Tibial nerve (tissue), 4 donors: ENCODE measurements at places on chromosomes 1 and 21.

DNA sequence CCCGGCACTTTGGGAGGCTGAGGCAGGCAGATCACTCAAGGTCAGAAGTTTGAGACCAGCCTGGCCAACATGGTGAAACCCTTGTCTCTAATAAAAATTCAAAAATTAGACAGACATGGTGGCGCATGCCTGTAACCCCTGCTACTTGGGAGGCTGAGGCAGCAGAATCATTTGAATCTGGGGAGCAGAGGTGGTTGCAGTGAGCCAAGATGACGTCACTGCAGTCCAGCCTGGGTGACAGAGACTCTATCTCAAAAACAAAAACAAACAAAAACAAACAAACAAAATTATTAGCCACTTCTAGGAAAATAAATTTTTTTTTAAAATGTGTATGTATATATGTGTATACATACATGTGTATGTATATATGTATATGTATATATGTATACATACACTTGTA lies 320.3 kb upstream of the ADGRL4 start:
- no peaks in the 10 kb centered on the region for H3K27me3 ChIP-seq
- no peaks in the 10 kb centered on the region for H3K4me1 ChIP-seq
- DNase-seq, result no peak
- no peak overlapping the region for H3K4me3 ChIP-seq
- no peak overlapping the region for H3K27ac ChIP-seq
- no peaks in the 10 kb centered on the region for H3K36me3 ChIP-seq

- H3K27me3 ChIP-seq, result no peaks in the 10 kb centered on the region
- H3K4me1 ChIP-seq, result peaks cover 4% of the 10 kb centered on the region
- no peak for DNase-seq
Observed at GRCh38 chr1:31978843-31979400, 34.7 kb upstream of the KHDRBS1 start.

GRCh38 chr1:203511930-203512329 lies 18.0 kb downstream of the OPTC start:
- DNase-seq, result no peak
- H3K27me3 ChIP-seq, result no peaks in the 10 kb centered on the region
- peaks cover 28% of the 10 kb centered on the region for H3K4me1 ChIP-seq
- H3K36me3 ChIP-seq, result no peaks in the 10 kb centered on the region
- no peak overlapping the region for H3K27ac ChIP-seq
- H3K4me3 ChIP-seq, result no peak overlapping the region

- DNase-seq, result no peak
- no peaks in the 10 kb centered on the region for H3K27me3 ChIP-seq
- H3K4me3 ChIP-seq, result no peak overlapping the region
- no peak overlapping the region for H3K27ac ChIP-seq
- no peaks in the 10 kb centered on the region for H3K36me3 ChIP-seq
- H3K4me1 ChIP-seq, result no peaks in the 10 kb centered on the region
Observed at GRCh38 chr1:95534985-95535384, 301.0 kb downstream of the RWDD3 start.

DNA sequence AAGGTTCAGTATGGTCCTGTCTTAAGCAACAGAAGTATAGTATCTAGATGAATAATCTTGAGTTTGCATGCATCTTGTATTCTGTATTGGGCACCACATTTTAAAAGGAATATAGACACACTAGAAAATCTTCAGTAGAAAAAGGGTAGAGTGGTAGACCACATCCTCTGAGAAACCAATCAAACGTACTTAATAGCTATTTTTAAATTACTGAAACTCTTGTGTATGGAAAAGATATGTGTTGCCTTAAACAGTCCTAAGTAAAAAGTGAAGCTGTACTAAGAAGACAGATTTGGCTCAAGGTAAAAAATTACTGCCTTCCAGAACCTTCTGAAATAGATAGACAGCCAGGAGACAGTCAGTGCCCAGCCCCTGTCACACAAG lies 3.1 kb downstream of the CTXND2 start:
- no peaks in the 10 kb centered on the region for H3K36me3 ChIP-seq
- DNase-seq, result no peak

GRCh38 chr1:91596474-91596873 lies 95.8 kb downstream of the CDC7 start:
- H3K4me3 ChIP-seq, result no peak overlapping the region
- DNase-seq, result no peak
- no peaks in the 10 kb centered on the region for H3K36me3 ChIP-seq
- H3K27me3 ChIP-seq, result no peaks in the 10 kb centered on the region

- DNase-seq, result no peak
- H3K27me3 ChIP-seq, result no peaks in the 10 kb centered on the region
- H3K36me3 ChIP-seq, result no peaks in the 10 kb centered on the region
- H3K27ac ChIP-seq, result no peak overlapping the region
Observed at GRCh38 chr1:67213164-67213563, 46.9 kb downstream of the IL23R start.

- no peaks in the 10 kb centered on the region for H3K27me3 ChIP-seq
- no peak for DNase-seq
- no peak overlapping the region for H3K4me3 ChIP-seq
Observed at GRCh38 chr1:7120863-7121621, 335.8 kb downstream of the CAMTA1 start.

DNA sequence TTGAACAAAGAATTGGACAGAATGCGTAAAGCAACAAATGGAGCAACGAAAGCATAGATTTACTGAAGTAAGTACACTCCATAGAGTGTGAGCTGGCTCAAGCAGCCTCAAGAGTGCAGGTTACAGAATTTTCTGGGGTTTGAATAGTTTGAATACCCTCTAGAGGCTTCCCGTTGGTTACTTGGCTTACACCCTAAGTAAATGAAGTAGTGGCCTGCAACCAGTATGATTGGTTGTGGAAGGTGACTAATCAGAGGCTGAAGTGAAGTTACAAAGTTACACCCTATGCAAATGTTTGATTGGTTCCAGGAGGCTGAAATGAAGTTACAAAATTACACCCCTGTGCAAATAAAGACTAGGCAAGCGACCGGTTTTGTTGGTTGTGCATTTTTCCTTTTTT lies 10.9 kb downstream of the TCEANC2 start:
- H3K27ac ChIP-seq, result no peak overlapping the region
- H3K36me3 ChIP-seq, result no peaks in the 10 kb centered on the region
- DNase-seq, result no peak
- H3K27me3 ChIP-seq, result no peaks in the 10 kb centered on the region
- H3K4me3 ChIP-seq, result no peak overlapping the region

- H3K4me3 ChIP-seq, result no peak overlapping the region
- no peaks in the 10 kb centered on the region for H3K27me3 ChIP-seq
- H3K4me1 ChIP-seq, result no peaks in the 10 kb centered on the region
Observed at GRCh38 chr1:208654241-208654640, 410.1 kb upstream of the PLXNA2 start.
